ENCODE measurements at places on chromosomes 12 and 14.

- no peak for DNase-seq
These were observed 323.5 kb downstream of the DAD1 start for GRCh38 chr14:22265319-22266141.

DNA sequence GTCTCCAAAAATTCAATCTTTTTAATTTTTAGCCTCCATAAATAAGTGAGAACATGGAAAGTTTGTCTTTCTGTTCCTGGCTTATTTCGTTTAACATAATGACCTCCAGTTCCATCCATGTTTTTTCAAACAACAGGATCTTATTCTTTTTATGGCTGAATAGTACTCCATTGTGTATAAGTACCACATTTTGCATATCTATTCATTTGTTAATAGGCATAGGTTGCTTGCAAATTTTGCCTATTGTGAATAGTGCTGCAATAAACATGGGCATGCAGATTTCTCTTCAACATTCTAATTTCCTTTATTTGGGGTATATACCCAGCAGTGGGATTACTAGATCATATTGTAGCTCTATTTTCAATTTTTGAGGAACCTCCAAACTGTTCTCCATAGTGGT is 16.1 kb upstream of the PAH start:
- no peak for DNase-seq

DNA sequence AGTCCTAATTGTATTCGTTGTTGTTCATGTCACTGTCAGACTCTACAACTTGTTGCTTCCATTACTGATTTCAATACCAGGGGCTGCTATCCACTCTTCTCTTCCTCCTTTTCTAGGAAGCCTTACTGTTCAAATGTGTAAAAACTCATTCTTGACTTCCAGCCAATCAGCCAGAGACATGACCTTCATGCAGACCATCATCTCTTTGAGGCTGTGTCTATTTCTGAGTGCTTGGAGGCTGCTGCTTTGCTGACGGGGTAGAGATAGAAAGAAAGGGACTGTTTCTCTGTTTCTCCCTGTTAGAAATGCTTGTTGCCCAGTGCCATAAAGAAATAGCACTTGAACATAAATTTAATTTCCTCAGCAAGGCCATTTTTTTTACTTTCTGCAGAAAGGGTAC is 282.9 kb downstream of the RGS6 start:
- no peak for DNase-seq

DNA sequence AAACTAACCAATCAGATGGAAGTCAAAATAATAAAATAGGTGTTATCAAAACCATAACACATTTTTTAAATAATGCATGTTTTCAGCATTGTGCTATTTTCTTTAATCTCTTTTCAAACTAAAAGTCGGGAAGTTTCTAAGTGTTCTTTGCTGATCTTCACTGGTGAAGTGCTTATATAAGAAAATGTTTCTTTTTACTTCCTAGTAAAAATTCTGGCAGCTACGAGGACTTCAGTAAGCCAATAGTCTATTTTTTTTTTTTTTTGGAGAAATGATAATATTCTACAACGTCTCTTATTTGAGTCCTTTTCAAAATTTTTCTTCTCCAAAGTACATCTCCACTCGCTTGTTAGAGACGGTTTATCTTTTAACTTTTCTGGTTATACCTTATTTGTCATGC is 448.0 kb downstream of the SLC6A15 start:
- DNase-seq = no peak

Data from aorta (tissue), 5 donors.